SJSA1 (cell line): ENCODE measurements at places on chromosomes 2 and 18. TPM values are rescaled to one million over a fixed set of nuclear protein-coding genes. Genes with fewer than 3 reads are reported as not detected.

DNA sequence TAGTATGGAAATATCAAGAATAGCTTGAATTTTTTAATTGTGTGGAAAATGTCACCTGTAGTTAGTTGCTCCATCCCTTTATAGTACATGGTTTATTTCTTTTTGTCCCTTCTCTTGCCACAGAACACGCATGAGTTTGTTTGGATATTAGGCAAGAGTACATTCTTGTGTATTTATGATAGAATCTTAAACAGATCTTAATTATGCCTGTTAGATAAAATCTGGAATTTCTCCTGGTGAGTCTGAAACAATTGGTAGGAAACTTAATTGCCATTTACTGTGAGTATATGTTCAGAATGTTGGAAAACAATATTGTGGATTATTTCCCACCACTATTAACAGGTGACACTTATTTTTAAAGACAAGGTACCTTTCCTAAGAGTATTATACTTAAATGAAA lies 30.2 kb upstream of the CABYR start:
- 0 out of 2 replicates have a peak, but pooled peaks cover 3% of the 10 kb centered on the region for H3K4me1 ChIP-seq
- no peak overlapping the region for H3K27ac ChIP-seq
- H3K27me3 ChIP-seq, result no peaks in the 10 kb centered on the region

- peaks cover 10% of the 10 kb centered on the region for H3K4me1 ChIP-seq
- H3K4me3 ChIP-seq, result no peak overlapping the region
- H3K27me3 ChIP-seq, result peaks cover 8% of the 10 kb centered on the region
- H3K36me3 ChIP-seq, result no peaks in the 10 kb centered on the region
Observed at GRCh38 chr2:26922405-26923188, 47.8 kb upstream of the MAPRE3 start.

DNA sequence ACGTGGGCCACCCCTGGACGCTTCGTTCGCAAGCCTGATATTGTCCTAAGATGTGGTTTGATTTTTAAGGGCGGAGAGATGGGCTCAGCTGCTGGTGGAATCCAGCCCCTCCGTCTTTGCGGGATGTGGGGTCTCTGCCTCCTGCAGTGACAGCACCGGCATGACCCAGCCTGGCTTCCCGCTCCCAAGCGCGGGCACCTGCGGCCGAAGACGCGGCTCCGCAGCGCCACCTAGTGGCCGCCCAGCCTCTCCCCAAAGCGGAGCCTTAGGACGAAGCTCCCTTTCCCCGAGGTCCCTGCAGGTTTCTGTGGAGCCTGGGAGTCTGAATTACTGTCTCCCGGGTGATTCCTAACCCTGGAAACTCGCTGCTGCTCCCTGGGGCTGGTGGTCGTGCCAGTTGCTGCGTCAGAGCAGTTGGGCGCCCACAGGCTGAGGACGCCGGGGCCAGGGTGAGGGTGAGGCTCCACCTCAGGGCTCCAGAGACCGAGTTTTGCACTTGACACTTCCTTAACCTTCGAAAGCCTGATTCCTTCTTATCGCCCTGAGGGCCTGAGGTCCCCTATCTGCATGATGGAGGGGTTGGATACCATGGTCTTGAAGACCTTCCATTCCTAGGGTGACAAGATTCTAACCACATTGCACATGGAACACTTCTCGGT lies 137.5 kb downstream of the TPO start:
- no peak overlapping the region for H3K27ac ChIP-seq
- no peaks in the 10 kb centered on the region for H3K27me3 ChIP-seq
- H3K4me3 ChIP-seq, result no peak overlapping the region
- peaks cover 25% of the 10 kb centered on the region for H3K4me1 ChIP-seq
- peak; percentile 46 for DNase-seq
- H3K36me3 ChIP-seq, result no peaks in the 10 kb centered on the region

DNA sequence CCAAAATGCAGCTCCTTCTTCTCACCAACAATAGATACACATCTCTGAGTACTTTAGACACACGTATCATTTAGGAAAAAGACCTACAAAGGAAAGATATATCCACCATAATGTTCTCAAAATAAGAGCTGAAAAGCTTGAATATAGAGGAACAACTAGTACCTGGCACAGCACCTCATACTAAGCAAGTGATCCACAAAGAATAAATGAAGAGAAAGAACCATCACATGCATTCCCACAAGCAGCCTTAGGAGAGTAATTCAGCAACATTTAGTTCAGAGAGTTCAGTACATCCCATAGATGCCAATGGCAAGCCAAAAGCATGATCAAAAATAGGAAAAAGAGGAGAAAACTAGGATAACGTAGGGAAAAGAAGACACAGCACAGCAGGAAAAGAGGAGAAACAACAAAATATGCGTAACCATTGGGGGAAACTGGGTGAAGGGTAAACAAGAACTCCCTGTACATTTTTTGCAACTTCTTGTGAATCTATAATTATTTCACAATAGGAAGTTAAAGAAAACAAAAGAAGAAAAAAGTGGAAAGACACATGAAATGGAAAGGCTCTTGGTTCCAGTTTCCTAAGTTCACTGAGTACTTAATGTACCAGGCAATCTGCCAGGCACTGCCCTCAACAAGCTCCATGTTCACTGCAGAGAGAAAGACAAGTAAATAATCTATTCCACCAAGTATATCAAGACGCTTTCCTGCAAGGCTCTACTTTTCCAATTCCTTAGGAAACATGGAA lies 22.3 kb downstream of the CLASP1 start:
- peaks cover 10% of the 10 kb centered on the region for H3K4me1 ChIP-seq
- no peaks in the 10 kb centered on the region for H3K27me3 ChIP-seq
- H3K36me3 ChIP-seq, result no peaks in the 10 kb centered on the region
- no peak overlapping the region for H3K4me3 ChIP-seq
- no peak overlapping the region for H3K27ac ChIP-seq

DNA sequence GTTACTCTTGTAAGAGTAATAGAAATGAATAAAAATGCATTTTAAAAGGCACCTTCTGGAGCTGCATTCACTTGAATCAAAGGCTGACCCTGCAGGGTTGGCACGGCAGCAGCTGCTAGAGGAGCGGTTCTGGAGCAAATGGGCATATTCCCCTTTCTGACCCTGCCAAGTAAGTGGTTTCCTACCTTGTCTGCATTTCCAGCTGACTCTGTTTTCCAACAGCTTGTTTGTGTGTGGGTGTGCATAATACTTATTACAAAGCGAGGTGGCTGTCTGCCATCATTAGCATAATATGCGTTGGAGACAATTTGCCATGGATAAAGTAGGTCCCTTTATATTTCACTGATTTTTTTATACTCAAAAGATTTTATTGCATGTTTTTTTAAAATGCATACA lies 21.3 kb upstream of the TTN start:
- H3K4me1 ChIP-seq, result no peaks in the 10 kb centered on the region
- H3K4me3 ChIP-seq, result no peak overlapping the region
- H3K27me3 ChIP-seq, result no peaks in the 10 kb centered on the region; the same call in 1 of the 2 replicates
- no peaks in the 10 kb centered on the region for H3K36me3 ChIP-seq

GRCh38 chr18:76985951-76986236 lies 146.7 kb downstream of the MBP start:
- DNase-seq, result no peak
- no peaks in the 10 kb centered on the region for H3K4me1 ChIP-seq
- no peak overlapping the region for H3K27ac ChIP-seq
- H3K4me3 ChIP-seq, result no peak overlapping the region
- no peaks in the 10 kb centered on the region for H3K36me3 ChIP-seq

- peaks cover 35% of the 10 kb centered on the region for H3K4me1 ChIP-seq
- peaks cover 15% of the 10 kb centered on the region for H3K36me3 ChIP-seq
- no peaks in the 10 kb centered on the region for H3K27me3 ChIP-seq
- DNase-seq, result no peak
- no peak overlapping the region for H3K27ac ChIP-seq
- no peak overlapping the region for H3K4me3 ChIP-seq
Observed at GRCh38 chr2:69943843-69944525, 17.4 kb downstream of the ASPRV1 start.

DNA sequence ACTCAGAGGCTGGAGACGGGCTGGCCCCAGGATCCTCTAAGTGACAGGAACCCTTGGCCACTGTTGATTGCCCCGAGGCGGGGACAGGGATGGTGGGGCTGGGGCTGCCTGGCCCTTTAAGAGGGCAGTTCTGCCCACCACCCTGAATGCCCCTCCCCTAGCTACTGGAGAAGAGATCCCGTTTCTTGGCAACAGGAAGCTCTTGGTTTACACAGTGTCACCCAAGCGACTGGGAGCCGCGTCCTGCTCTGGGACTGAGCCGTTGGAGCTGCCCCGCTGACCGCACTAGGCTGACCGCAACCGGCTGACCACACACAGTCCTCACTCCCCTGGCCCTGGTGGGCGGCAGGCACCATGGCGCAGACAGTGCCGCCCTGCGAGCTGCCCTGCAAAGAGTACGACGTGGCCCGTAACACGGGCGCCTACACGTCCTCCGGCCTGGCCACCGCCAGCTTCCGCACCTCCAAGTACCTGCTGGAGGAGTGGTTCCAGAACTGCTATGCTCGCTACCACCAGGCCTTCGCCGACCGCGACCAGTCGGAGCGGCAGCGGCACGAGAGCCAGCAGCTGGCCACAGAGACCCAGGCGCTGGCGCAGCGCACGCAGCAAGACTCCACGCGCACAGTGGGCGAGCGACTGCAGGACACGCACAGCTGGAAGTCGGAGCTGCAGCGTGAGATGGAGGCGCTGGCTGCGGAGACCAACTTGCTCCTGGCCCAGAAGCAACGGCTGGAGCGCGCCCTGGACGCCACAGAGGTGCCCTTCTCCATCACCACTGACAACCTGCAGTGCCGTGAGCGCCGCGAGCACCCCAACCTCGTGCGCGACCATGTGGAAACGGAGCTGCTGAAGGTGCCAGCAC lies at the start of gene TEKT4:
Gene TEKT4, plus strand, starts transcription at position 205 of the 862 bp plus-strand sequence. Its CDS starts 150 bp downstream, at position 355.
- H3K4me3 ChIP-seq, result peak within 1 kb of the TSS; percentile 14; the same call in 1 of the 2 replicates
- H3K4me1 ChIP-seq, result peaks cover 6% of the 10 kb centered on the region
- no peak within 1 kb of the TSS for H3K27ac ChIP-seq

- H3K27ac ChIP-seq, result no peak overlapping the region
- no peaks in the 10 kb centered on the region for H3K27me3 ChIP-seq
- H3K4me1 ChIP-seq, result no peaks in the 10 kb centered on the region
- no peak overlapping the region for H3K4me3 ChIP-seq
Observed at GRCh38 chr2:240503375-240503774, 54.4 kb downstream of the ANKMY1 start.

DNA sequence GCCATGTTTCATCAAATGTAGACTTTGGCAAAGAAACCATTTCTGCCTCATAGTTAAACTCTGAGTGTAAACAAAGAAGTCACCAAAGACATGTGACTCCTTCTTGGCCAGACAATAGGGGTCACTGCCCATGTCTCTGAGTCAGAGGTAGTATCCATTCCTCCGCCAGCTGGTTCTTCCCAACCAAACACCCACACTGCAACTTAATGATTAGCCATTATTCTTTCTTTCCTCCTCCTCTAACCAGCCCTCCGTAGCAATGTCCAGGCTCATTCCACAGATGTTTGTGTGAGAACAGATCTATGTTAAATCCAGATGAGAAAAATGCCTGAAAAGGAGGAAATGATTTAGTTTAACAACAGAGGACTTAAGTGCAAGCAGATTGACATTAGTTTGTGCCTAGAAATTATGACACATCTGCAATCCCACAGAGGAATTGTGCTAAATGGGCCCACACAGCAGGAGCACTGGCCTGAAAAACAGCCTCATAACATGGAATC lies 127.9 kb upstream of the SH3BP4 start:
- peaks cover 43% of the 10 kb centered on the region for H3K4me1 ChIP-seq
- H3K27me3 ChIP-seq, result no peaks in the 10 kb centered on the region
- peak overlapping the region; percentile 58 for H3K27ac ChIP-seq
- DNase-seq, result peak; percentile 94
- H3K36me3 ChIP-seq, result no peaks in the 10 kb centered on the region

- H3K4me1 ChIP-seq, result no peaks in the 10 kb centered on the region
- no peak overlapping the region for H3K4me3 ChIP-seq
- H3K27ac ChIP-seq, result no peak overlapping the region
- DNase-seq, result no peak
Observed at GRCh38 chr2:108884619-108885018, 98.0 kb downstream of the CCDC138 start.

DNA sequence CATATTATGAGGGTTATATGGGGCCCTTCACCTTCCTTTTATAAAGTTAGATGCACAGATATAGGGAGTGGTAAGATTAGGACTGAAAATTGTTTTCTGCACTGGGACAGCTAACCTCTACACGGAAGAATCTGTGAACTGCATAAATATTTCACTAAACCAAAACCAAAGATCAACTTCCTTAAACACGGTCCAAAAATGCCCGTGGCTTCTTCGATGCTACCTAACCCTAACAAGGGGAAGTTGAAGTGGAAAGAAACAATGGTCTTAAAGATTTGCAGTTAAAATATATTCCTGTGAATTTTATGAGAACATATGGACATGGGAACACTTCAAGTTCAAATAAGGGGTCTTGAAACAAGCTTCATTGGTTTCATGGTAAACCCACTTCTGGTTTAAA lies 33.3 kb upstream of the PAX3 start:
- H3K4me1 ChIP-seq, result no peaks in the 10 kb centered on the region
- no peak overlapping the region for H3K27ac ChIP-seq
- H3K4me3 ChIP-seq, result no peak overlapping the region
- H3K36me3 ChIP-seq, result no peaks in the 10 kb centered on the region
- H3K27me3 ChIP-seq, result no peaks in the 10 kb centered on the region
- no peak for DNase-seq

DNA sequence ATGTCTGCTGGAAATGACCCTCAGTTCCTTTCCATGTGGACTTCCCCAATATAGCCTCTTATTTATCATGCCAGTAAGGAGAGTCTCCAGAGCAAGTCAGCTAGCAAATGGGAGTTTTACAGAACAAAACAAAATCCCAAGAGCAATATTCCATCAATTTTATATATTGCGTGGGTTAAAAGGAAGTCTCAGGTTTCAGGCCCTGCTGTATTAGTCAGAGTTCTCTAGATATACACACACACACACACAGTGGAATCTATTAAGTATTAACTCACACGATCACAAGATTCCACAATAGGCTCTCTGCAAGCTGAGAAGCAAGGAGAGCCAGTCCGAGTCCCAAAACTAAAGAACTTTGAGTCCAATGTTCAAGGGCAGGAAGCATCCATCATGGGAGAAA lies 102.8 kb upstream of the MAP2 start:
- no peak overlapping the region for H3K4me3 ChIP-seq
- H3K36me3 ChIP-seq, result no peaks in the 10 kb centered on the region
- no peaks in the 10 kb centered on the region; the same call in 1 of the 2 replicates for H3K27me3 ChIP-seq
- H3K4me1 ChIP-seq, result no peaks in the 10 kb centered on the region
- H3K27ac ChIP-seq, result no peak overlapping the region
- no peak for DNase-seq

DNA sequence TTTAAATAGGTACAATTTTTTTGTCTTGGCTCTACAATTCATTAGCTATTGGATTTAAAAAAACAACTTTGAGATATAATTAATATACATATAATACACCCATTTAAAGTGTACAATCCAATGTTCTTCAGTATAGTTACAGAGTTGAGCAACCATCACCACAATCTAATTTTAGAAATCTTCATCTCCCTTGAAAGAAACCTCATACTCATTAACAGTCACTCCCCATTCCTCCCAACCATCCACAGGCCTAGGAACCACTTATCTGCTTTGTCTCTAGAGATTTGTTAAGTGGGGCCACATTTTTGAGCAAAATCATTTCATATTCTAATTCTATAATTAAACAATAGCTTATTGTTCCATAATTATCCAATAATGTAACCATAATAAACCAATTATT lies 32.6 kb downstream of the MRPL33 start:
- H3K27ac ChIP-seq, result no peak overlapping the region
- no peak for DNase-seq
- H3K36me3 ChIP-seq, result no peaks in the 10 kb centered on the region
- peaks cover 30% of the 10 kb centered on the region for H3K4me1 ChIP-seq

KIAA2012 gene
- 0.03 TPM in 1 of 2 replicates, not detected in the other for total RNA-seq

CDK15 gene
- total RNA-seq, result 11.6 and 29.4 TPM in 2 replicates

SERPINB4 gene
- total RNA-seq, result 0.26 TPM in 1 of 2 replicates, not detected in the other

DUSP19 gene
- total RNA-seq, result 5.1 and 8.5 TPM in 2 replicates

CNDP2 gene
- total RNA-seq, result 40.5 and 48.4 TPM in 2 replicates

HAAO gene
- total RNA-seq, result not detected in 2 replicates

TSPYL6 gene
- total RNA-seq, result not detected in 2 replicates

RNF181 gene
- 212 and 219 TPM in 2 replicates for total RNA-seq
